Renal pelvis (tissue), 12 donors: ENCODE measurements at places on chromosomes 3 and 15.

DNA sequence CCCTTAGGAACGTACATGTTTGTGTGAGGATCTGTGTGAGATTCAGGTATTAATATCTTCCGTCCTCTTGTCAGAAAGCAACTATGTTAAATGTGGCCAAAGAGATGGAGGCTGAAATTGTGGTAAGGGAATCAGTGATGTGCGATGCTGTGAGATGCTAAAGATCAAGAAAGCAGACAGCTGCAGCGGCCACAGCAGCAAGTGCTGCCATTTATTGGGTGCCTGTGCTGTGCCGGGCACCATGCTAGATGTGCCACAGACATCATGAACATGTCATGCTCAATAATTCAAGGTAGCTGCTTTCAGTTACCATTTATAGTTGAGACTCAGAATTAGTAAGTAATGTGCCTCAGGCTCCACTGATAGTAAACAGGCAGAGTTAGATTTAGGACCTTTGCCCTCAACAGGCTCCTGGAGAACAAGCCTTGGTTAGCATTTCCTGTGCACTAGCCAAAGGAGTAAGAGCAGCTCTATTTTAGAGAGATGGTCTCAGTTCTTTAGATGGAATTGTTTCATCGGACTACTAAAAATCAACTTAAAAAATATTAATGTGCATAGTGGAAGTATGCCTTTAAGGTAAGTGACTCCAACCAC lies 24.9 kb downstream of the LARS2 start:
- DNase-seq, result no peak

GRCh38 chr15:74955796-74956647 lies 550 bp downstream of the RPP25 start:
- DNase-seq, result no peak

DNA sequence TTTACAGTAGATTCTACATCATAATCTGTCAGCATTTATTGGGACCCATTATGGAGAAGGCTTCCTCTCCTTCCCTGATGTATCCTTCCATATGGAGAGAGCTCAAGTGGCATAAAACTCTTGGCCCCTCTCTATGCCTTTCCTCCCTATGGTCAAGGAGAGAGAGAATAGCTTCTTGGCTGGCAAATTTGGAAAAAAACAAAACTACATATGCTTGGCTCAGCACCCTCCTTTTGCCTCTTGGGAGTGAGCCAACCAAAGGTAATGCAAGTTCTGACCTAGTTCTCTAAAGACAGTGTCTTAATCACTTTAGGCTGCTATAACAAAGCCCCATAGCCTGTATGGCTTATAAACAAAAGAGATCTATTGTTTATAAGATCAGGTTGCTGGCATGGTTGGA lies 37.5 kb downstream of the C3orf70 start:
- DNase-seq, result no peak

- no peak for DNase-seq
Measured at GRCh38 chr3:189406148-189406547, 225.0 kb upstream of the TP63 start.

GRCh38 chr15:73822998-73823397 lies 50.4 kb upstream of the TBC1D21 start:
- DNase-seq, result peak; percentile 53

DNA sequence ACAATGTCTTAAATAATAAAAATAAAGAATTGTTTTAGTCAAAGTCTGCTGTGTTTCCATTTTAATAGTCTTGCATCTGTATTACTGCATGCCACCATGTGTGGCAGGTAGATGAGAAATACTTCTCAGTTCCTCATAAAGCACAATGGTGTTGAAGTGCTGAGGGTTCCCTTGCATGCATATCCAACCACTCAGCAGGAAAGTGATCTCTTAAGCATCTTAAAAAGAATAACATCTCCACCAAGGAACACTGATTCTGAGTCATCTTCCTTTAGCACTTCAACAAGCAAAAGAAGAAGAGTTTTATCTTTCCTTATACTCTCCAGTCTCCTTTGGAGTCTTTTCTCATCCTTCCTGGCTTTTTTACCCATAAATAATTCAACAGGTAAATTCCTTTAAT lies 602.0 kb downstream of the TBL1XR1 start:
- DNase-seq, result no peak

- DNase-seq, result no peak
Measured at GRCh38 chr3:191166368-191166767, 32.7 kb upstream of the OSTN start.
